Smooth muscle cell of the brain vasculature (primary cell): ENCODE measurements at places on chromosomes 7 and 10.

- no peak for DNase-seq
Measured at GRCh38 chr7:18018296-18019215, 9.1 kb downstream of the PRPS1L1 start.

DNA sequence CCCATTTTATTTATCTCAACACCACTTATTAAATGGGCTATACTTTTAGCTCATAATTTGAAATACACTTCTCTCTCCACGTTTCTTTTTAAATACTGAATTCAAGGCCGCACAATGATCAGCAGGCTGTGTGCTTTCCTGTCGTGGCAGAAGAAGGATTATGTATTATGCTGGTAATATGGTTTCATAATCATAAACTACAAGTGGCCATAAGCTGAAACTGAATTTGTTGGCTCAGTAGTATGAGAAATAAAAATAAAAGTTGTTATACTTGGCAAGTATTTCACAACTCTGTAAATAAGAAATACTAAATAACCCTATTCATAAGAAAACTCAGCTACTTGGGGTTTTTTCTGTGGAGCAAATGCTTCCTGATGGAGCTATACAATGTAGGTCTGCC, 313.6 kb downstream of the DOCK4 start:
- no peak for DNase-seq

DNA sequence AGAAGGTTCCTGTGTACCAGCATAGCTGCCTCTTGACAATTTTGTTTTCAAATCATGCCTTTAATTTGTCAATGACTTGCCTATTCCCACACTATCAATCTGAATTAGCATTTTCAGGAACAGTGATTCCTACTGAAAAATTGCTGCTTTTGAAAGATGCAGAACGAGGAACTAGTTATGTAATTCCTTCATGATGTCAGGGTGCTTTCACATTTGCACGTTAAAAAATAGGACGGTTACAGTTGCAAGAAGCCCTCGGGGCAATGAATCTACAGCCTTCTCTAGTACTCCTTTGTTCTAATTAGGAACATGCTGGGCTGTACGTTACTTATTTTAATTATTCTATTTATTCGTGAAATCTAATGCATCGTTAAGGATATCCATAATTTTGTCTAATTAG, 253.9 kb downstream of the OTUD1 start:
- no peak for DNase-seq

GRCh38 chr10:114831186-114831867, 9.7 kb downstream of the FHIP2A start:
- no peak for DNase-seq

DNA sequence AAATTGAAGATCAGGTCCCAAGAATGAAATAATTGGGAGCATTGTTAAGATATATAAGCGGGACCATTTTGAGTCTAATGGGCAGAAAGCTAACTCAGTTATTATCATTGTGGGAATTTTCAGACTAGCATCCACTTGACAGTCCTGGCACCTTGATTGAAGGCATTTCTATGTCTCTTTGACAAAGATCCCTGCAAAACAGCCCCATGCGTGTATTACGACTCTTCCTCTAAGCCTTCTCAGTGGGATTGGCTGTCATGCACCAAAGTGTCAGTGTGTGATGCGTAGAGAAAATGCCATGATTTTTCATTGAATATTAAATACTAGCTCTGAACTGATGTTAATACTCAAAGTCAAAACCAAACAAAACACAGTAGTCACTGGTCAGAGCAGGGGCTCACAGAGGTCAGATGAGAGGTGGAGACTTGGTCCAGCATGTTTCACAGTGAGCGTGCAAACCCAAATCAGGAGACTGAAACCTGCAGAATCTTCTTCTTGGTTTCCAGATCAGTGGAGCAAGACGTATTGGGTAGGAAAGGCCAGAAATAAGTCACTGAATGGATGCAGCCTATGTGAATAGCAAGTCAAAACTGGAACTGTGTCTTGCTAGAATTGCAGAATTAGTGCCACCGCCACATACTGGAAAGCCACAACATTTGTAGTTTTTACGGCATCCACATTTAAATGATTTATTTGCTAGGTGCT, 303.6 kb upstream of the AKR1E2 start:
- DNase-seq, result no peak

DNA sequence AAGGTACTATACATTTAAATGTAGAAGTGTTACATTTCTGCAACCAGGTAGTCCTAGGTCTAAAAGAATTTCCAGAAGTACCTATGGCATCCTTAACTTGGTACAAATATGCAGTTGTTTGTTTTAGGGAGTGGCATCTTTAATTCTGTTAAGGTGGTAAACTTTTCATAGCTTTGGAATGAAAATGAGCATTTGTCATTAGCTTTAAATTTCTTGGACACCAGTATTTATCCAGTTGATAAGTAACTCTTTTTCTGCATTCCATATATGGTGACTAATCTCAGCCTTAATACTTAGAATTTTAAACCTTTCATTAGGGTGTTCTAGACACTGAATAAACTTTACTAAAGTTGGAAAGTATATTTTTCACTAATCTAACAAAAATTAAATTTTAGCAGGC, 10.8 kb downstream of the SLF2 start:
- no peak for DNase-seq

GRCh38 chr10:71193516-71193915, 18.9 kb upstream of the UNC5B start:
- DNase-seq, result no peak

GRCh38 chr10:128929131-128929530, 537.9 kb upstream of the MGMT start:
- DNase-seq, result no peak

DNA sequence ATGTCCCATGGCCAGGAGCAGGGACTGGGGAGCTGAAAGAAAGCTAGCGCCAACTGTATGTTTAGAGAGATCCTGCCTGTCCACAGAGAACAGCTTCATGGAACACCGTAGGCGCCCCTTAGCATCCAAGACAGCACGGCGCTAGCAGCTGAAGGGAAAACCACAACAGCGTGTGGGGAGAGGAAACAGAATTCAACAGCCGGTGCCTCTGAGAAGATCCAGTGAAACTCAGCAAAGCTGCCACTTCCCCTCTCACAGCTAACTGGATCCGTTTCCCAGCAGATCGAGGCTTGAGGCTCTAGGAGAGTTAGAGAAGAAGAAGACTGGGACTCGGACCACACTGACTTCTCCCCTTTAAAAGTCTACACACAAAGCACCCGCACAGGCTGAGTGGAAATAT, 145.0 kb downstream of the MAD1L1 start:
- DNase-seq, result no peak

DNA sequence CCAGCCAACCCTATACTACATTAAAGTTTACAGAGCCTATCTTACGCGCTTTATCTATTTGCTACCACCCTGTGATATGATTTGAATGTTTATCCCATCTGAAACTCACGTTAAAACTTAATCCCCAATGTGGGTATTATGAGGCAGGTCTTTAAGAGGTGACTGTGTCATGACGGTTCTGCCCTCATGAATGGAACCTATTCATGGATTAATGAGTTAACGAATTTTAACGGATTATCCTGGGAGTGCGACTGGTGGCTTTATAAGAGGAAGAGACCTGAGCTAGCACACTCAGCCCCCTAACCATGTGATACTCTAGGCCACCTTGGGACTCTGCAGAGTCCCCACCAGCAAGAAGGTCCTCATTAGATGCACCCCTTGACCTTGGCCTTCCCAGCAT, 37.8 kb downstream of the SRPK2 start:
- DNase-seq, result no peak

DNA sequence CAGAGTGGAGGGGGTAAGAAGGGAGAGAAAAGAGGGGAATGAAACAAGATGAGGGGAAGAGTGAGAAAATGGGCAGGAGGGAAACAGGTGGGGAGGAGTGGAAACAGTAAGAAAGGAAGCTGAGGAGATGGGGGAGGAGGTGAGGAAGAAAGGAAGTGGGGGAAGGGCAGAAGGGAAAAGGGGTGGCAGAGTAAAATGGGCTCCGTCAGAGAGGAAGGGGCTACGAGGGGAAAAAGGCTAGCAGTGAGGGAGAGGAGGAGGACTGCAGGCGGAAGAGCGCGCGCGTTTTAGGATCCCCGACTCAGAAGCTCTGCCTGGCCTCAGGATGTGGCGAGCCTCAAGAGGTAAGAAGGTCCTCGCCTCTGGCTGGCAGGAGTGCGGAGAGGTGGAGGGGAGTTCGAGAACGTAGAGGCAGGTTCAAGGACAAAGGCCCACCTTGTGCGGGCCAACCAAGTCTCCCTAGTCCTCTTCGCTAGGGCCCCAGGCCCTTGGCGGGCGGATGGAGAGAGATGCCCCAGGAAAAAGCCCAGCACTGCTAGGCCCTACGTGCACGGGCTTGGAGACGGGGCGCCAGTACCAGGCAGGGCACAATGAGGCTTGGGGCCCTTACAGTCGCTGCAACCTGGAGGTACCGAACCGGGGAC, 5.8 kb upstream of the NKX2-3 start:
- DNase-seq, result no peak

GRCh38 chr10:116744163-116744753, 1.9 kb upstream of the HSPA12A start:
- DNase-seq, result no peak

DNA sequence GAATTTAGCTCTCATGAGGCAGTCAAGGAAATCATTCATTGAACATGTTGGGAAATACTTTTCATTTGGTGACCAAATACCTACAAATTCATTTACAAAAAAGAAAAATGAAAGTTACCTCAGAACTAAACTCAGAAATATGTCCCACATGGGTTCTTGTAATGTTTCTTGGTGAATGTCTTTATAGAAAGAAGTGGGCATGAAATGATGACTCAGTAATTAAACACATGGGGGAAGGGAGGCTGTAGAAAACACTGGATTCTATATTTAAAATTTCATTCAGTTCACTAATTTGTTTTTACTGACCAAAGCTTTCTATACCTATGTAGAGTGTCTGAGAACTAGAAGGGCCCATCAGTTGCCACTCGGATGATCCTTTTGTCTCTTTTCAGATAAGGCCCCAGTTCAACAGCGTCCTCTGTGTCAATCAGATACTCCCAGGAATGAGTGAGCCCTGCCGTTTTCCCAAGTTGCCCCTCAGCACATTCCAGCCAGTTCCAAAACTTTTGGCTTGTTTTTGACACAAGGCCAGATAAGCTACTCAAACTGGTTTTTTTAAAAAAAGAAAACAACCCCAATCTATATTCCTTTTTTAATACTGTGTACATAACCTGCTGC, 49.3 kb upstream of the AGBL3 start:
- no peak for DNase-seq
